T-cell (primary cell): ENCODE measurements at places on chromosomes 2 and 18. TPM values are rescaled to one million over a fixed set of nuclear protein-coding genes. Genes with fewer than 3 reads are reported as not detected.

Gene TGFA
- 4.5 TPM for total RNA-seq

Gene XIRP2
- total RNA-seq = not detected

Gene NRP2
- total RNA-seq = 1.1 TPM

Gene MARCO
- 0.67 TPM for total RNA-seq

Gene AQP12B
- not detected for total RNA-seq

Gene CABYR
- 0.25 TPM for total RNA-seq

DNA sequence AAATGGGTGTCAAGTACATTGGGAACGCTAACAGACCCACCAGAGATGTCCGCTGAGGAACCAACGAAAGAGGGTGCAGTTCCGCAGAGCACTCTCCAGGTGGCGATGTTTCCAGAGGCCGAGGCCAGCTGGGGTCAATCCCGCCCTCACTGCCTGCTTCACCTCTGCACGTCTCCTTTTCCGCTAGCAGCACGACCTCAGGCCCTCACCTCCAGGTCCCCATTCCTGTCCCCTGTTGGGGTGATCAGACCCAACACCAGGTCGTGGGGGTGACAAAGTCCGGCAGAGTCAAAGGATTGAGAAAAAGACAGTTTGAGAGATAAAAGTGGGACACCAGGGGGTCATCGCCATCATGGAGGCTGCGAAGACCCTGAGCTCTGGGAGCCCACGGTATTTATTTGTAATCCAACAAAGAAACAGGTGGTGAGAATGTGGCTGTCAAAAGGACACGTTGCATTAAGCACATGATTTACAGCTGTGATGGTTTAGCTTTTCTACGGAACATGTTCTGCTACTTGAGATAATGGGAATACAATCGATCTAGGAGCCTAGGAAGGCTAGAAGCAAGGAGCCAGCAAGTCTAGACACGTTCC is 27.3 kb downstream of the ZAP70 start:
- H3K4me1 ChIP-seq = peaks cover 72% of the 10 kb centered on the region
- no peak overlapping the region for H3K4me3 ChIP-seq
- H3K36me3 ChIP-seq = peaks cover 22% of the 10 kb centered on the region

DNA sequence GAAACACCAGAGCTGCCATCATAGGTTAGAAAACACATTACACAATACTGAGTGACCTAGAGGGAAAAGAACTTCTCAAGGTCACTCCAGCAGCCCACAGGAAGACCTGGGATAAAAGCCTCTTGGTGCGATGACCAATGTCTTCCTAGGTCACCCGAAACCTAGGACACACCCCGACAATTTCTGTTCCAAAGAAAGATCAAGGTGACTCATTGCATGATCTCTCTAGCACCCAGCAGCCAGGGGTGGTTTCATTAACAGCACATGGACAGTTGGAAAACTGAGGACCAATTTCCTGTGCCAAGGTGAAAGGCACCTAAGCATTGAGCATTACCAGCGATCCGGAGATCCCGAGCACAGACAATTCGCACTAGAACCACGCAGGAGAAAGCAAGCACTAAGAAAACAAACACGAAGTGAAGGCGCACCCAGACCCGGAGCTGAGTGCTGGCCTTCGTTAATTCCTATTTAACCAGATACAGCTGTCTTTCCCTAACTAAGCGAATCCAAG is 1.5 kb downstream of the CACNB4 start:
- no peak overlapping the region for H3K4me3 ChIP-seq
- DNase-seq = no peak
- H3K27me3 ChIP-seq = peaks cover 45% of the 10 kb centered on the region

- H3K27ac ChIP-seq = no peak overlapping the region
- no peaks in the 10 kb centered on the region for H3K4me1 ChIP-seq
- H3K4me3 ChIP-seq = no peak overlapping the region
- H3K36me3 ChIP-seq = no peaks in the 10 kb centered on the region
- no peak for DNase-seq
- H3K27me3 ChIP-seq = no peaks in the 10 kb centered on the region
Observed at GRCh38 chr2:210421916-210422315, 54.6 kb downstream of the LANCL1 start.

DNA sequence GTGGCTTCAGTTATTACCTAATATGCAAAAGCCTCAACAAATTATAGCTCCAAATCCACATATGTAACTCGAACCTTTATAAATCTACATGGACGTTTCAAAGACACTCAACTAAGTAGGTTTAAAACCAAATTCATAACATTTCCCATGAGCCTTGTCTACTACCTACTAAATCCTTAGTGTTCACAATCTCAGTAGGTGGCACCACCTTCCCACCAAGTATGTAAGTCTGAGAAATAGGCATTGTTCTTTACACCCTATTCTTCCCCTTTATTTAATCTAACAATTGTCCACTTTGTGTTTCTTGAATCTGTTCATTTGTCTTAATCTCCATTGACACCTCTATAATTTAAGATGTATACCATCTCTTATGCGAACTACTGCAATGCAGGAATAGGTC is 4.6 kb downstream of the PIGN start:
- H3K4me3 ChIP-seq = no peak overlapping the region
- no peak for DNase-seq
- H3K4me1 ChIP-seq = peaks cover 3% of the 10 kb centered on the region

- H3K27me3 ChIP-seq = no peaks in the 10 kb centered on the region
- H3K4me3 ChIP-seq = no peak overlapping the region
- H3K27ac ChIP-seq = no peak overlapping the region
- H3K36me3 ChIP-seq = no peaks in the 10 kb centered on the region
Observed at GRCh38 chr2:62784341-62784740, 78.8 kb downstream of the EHBP1 start.
